ENCODE measurements at places on chromosomes 16 and 17.

- no peak for DNase-seq
Observed at GRCh38 chr16:19115148-19116021, 1.6 kb downstream of the ITPRIPL2 start.

DNA sequence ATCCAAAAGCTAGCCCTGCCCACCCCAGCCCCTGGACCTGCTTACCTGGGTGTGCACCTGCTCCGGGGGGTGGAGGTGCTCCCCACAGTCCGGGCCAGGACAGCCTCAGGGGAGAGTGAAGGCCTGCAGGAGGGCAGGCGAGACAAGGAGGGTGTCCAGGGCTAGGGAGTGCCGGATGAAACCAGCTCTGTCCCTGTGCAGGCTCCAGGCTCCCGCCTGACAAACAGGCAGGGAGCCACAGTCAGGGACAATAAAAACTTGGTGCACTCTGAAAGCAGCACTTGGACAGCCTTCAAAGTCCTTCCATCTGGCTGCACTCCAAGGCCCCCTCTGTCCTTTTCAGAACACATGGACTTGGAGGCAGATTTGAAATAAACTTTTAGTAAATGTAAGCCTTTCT, 3.9 kb downstream of the PAQR4 start:
- no peak for DNase-seq

DNA sequence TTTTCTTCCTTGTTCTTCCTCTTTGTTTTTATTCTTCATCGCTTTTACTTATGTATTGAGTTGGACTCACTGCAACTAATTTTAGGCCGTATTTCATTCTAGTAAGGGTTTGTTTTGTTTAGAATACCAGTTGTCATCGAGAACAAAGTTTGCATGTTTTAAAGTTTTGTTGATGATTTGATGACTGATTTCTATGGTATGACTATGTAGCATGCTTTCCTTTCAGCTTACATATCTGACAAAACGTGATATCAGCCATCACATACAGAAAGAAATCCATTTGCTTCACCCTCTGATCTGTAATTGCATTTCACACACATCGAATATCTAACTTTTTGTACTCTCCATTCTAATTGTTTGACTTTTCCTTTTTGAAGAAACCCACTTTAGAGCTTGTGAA, 4.0 kb downstream of the PRKCA start:
- DNase-seq = peak; percentile 72

DNA sequence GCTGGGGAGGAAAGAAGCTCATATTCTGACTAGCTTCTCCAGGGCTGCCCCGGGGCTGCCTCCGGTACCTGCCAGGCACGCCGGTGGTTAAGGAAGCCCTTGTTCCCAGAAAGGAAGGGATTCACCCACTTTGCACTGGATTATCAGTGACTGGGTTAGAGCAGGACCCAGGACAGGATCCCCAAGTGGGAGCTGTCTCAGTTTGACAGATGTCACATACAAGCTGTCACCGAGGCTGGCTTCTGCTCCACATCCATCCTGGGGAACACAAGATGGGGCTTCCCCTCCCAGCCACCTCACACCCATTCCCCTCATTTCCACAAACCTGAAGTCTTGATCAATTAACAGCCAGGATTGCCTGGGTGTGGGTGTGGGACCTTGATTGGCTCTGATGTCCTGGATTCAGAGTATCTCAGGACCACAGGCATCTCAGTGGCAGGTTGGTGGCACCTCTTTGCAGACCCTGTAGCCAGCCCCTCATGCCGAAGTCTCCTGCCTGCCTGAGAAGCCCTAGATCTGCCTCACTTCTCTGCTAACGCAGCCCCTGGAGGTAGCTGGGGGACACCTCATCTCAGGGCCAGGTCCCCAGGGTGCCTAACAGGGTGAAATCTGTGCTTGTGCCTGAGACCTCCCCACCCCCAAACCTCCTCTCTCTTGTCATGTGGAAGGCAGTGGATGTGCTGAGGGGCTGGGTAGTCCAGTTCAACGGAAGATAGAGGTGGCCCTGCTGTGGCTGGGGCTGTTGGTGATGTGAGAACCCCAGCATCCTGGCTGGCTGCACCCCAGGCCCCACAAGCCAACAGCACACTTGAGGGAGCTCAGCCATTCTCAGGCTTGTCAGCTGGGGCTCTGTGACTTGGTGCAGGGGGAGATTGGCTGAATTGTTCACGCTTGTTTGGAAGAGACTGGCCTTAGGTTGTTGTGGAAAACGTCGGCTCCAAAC, 1.4 kb downstream of the CACNG5 start:
- no peak for DNase-seq

DNA sequence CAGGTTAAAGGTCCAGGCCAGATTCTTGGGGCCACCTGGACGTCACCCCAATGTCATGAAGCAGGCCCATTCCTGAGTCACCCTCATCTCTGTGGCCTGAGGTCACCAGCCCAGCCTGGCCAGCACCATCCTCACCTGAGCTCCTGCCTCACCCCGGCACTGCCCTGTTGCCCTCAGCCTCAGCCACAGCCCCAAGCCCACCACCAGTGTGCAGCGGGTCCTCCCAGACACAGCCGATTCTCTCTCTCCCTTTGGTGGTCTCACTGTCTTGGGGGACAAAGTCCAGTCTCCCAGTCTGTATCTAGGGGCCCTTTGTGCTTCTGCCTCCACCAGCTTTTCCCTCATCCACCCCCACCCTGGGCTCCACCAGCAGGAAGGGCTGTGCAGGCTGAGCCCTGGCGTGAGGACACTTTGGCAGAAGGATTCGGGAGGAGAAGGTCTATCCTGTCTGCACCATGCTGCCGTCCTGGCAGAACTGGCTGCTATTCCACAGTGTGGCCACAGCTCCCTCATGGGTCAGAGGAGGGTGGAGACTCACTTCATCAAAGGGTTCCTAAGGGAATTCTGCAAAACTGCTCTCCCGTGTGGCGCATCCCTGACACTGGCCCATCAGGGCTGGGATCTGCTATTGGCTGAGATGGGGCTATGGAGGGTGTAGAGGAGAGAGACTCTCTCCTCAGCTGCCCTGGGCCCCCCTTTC, 64.3 kb downstream of the PRMT7 start:
- no peak for DNase-seq

- DNase-seq = no peak
Observed at GRCh38 chr17:29138971-29139691, 41.1 kb downstream of the MYO18A start.

DNA sequence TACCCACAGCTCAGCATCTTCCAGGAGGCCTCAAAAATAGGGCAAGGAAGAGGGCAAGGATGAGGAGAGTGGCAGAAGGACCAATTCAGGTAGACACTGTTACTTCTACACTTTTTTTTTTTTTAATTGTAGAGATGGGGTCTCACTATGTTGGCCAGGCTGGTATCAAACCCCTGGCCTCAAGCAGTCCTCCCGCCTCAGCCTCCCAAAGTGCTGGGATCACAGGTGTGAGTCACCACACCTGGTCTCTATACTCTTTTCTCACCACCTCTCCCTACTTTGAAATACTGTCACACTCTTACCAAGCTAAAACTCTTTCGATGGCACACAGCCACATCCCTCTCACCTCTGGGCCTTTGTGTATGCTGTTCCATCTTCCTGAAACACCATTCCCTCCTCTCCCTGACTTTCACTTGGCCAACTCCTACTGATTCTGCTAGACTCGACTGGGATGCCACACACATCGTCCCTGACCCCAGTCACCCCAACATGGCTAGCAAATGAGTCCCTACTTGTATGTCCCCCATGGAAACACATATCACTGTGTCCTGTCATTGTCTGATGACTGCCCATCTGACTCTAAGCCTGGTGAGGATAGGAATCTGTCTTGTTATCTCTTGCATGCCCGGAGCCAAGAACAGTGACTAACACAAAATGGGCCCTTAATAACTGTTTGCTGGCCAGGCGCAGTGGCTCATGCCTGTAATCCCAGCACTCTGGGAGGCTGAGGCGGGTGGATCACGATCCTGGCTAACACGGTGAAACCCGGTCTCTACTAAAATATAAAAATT, 7.2 kb upstream of the SLC43A2 start:
- DNase-seq = no peak

DNA sequence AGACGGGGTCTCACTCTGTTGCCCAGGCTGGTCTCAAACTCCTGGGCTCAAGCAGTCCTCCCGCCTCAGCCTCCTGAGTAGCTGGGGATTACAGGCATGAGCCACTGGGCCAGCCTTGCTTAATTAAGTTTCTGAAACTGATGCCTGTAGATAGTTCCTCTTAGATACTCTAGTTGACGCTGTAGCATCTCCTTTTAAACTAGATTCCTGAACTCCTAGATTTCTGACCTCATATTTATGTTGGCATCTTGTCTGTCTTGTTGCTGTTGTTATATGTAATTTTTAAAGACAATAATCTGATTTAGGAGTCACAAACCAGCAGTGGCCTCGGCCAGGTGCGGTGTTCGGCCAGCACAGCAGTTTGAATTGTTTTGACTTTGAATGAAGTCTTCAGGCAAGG, 37.5 kb downstream of the DHRS7B start:
- DNase-seq = no peak

DNA sequence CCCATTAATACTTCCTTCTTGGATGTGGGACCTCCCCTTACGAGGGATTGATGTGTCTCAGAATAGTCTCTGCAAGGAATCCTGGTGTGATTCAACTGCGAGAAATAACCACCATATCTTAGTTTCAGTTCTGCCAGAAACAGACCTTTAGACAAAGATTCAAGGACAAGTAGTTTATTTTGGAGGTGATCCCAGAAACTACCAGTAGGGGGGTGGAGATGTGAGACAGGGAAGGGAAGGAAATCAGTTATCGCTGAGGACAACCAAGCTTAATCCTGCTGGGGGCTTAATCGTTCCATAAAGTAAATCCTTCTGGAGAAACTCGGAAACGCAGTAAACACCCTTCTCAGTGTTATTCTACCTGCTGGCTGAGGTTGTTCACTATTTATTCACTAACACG, 5.0 kb upstream of the SDR42E1 start:
- DNase-seq = peak; percentile 37

- DNase-seq = no peak
Observed at GRCh38 chr16:54935266-54935968, 4.8 kb downstream of the IRX5 start.

GRCh38 chr16:75481475-75481874, 13.8 kb downstream of the CHST6 start:
- no peak for DNase-seq

GRCh38 chr17:75832652-75833400, 11.4 kb downstream of the UNC13D start:
- no peak for DNase-seq

- peak; percentile 29 for DNase-seq
Observed at GRCh38 chr17:76585649-76586593, at the start of gene ST6GALNAC2. ST6GALNAC2 (minus strand) TSS chr17:76585860; CDS start chr17:76585808, 52 bp downstream.

GRCh38 chr17:1375615-1376014, 24.4 kb downstream of the YWHAE start:
- DNase-seq = no peak

GRCh38 chr17:8310601-8311123, 621 bp downstream of the ARHGEF15 start:
- no peak for DNase-seq

- peak; percentile 3 for DNase-seq
Observed at GRCh38 chr16:17803625-17804410, 333.1 kb upstream of the XYLT1 start.

DNA sequence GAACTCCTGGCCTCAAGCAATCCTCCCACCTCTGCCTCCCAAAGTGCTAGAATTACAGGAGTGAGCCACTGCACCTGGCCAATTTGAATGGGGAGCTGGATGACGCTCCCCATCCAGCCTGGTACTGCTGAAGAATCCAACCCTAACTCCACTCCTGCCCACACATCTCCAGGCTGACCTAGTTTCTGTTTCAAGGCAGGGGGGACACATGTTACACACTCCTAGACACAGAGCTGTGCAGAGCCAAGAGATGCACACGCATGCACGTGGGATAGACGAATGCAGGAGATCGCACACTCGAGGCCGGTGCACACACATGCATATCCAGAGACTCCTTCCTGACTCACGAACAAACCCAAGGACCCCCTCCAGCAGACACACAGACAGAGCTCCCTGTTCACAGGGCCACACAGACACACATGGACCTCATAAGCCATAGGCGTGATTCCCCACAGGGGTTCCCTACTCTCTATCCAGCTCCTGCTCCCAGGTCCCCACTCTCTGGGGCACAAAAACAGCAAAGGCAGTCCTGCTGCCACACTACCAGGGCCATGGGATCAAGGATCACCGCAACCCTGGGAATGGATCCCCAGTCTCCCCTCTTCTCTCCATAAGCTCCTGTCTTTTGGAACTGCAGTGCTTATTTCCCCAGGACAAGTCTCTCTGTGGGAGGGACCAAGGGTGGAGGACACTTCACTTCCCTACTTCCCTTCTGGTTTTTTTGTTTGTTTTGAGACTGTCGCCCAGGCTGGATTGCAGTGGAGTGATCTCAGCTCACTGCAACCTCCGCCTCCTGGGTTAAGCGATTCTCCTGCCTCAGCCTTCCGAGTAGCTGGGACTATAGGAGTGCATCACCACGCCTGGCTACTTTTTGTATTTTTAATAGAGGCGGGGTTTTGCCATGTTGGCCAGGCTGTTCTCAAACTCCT, 14.4 kb downstream of the EPOP start:
- no peak for DNase-seq
